ENCODE measurements at places on chromosomes 11 and 22. TPM values are rescaled to one million over a fixed set of nuclear protein-coding genes. Genes with fewer than 3 reads are reported as not detected.

Gene BCO2
- 15.3 TPM for total RNA-seq

Gene CHST1
- total RNA-seq, result 1.7 TPM

Gene HINFP
- 12.4 TPM for total RNA-seq

Gene OR51V1
- not detected for total RNA-seq

Gene MPZL2
- 0.25 TPM for total RNA-seq

Gene WNT7B
- 0.33 TPM for total RNA-seq

Gene CDKN1C
- 13.7 TPM for total RNA-seq

Gene FOLH1
- total RNA-seq, result not detected

Gene CARD10
- 1.2 TPM for total RNA-seq

Gene FERMT3
- 3.2 TPM for total RNA-seq

Gene GAS2L1
- 12.6 TPM for total RNA-seq

Gene MYRF
- 0.55 TPM for total RNA-seq

Gene PLAAT2
- total RNA-seq, result 0.12 TPM

Gene BACE1
- 23.5 TPM for total RNA-seq

Gene KDM4D
- total RNA-seq, result 1.4 TPM

Gene IFTAP
- total RNA-seq, result 32.9 TPM

Gene CFAP300
- total RNA-seq, result 7.9 TPM

Gene TBX1
- total RNA-seq, result 0.12 TPM

Gene GLYATL1B
- not detected for total RNA-seq

Gene SAA2
- total RNA-seq, result not detected

Gene P2RX6
- 0.44 TPM for total RNA-seq

Gene POLR3H
- total RNA-seq, result 15.5 TPM

All from uterine smooth muscle cell (primary cell).